ENCODE measurements at places on chromosomes 13 and 19.

GRCh38 chr13:93118081-93118615, 108.5 kb upstream of the GPC6 start:
- DNase-seq, result no peak

DNA sequence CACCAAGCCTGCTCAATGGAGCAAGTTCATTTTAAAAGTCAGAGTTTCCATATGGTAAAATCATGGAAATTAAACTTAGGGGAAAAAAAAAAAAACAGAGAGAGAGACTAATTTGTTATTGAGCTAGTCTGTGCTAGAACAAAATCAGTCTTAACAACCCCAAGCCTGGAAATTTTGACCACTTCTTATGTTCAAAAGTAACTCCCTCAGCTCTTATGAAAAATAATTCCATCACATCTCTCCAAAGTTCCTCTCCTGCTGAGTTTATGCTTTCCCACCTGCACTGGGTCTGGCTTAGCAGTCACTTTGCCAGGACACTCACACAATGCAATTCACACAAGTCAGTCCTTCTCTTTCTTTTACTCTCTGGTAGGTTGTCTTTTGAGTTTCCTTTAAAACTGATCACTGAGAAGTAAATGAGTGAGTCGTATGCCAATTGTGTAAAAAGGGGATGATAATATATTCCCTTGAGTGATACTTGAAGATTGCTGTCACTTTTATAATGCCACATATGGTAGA, 92.6 kb downstream of the ENOX1 start:
- DNase-seq, result no peak

DNA sequence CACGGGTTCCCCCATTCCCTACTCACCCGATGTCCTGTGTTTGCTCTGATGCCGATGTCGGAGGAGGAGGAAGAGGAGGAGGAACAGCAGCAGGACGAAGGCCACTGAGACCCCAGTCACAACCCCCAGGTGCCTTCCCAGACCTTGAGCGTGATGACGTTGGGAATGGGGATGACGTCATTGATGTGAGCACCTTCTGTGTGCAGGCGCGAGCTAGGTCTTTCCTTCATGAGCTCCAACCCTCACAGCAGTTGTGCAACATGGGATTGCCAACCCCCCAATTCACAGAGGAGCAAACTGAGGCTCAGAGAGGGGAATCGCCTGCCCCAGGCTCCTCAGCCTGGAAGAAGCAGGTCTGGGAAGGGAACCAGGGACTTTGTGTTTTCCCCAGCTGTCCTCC, 4.2 kb downstream of the LILRB5 start:
- no peak for DNase-seq

GRCh38 chr13:92345627-92346026, 881.0 kb upstream of the GPC6 start:
- no peak for DNase-seq

DNA sequence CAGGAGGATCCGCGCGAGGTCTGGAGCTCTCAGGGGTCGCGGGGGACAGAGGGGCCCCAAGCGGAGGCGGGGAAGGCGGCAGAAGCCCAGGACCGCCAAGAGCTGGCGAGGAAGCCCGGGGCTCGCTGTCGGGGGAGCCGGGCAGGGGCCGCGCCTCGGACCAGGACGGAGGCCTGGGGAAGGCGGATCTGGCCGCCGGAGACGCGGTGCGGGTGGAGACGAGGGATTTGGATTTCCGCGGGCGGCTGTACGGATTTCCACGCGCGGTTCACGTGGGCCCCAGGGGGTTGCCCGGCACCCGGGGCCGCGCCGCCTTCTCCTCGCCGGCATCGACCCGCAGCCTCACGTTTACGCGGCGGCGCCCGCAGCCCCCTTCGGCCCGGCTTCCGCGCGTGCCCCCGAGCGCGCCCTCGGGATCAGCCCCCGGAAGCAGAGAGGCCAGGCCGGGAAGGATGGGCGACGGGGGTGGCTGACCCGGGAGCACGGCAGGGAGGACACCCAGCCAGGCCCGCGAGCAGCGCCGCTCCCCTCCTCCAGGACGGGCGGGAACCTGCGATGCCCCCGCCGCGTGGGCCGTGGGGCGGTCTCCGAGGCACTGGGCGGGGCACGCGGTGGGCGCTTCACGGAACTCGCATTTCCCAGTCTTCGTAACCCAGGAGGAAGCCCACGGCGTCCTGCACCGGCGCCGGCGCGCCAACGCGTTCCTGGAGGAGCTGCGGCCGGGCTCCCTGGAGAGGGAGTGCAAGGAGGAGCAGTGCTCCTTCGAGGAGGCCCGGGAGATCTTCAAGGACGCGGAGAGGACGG, 4.7 kb downstream of the F7 start:
- DNase-seq, result no peak

GRCh38 chr13:45194081-45194939, 6.5 kb downstream of the KCTD4 start:
- DNase-seq, result peak; percentile 84

DNA sequence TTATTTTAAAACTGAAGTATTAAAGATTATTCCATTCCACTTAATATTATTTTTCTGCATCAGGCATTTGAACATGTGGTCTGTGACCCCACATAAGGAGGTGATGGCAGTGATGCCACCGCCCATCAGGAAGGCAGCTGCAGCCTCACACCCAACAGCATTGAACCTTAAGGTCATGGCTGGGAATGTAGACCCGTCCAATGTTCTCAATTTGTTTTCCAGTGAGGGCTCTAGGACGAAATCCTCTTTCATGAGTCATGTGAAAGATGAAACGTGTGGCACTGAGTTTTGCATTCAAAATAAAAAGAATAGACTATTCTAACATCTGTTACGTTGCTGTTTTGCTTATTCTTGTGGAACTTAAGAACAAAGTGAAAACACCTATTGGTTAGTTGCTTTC, 74.5 kb upstream of the ANKRD10 start:
- no peak for DNase-seq
